SIG-M5 (cell line): ENCODE measurements at places on chromosomes 16 and 17.
A peak's percentile ranks its signal among the peaks of the same experiment; 100 is the strongest.

- no peak for DNase-seq
These were observed 257.9 kb downstream of the SOX9 start for GRCh38 chr17:72378414-72379390.

GRCh38 chr16:1775006-1775845 lies 2.3 kb upstream of the MRPS34 start:
- no peak for DNase-seq

GRCh38 chr17:68441070-68441770 lies 16.1 kb downstream of the WIPI1 start:
- no peak for DNase-seq

DNA sequence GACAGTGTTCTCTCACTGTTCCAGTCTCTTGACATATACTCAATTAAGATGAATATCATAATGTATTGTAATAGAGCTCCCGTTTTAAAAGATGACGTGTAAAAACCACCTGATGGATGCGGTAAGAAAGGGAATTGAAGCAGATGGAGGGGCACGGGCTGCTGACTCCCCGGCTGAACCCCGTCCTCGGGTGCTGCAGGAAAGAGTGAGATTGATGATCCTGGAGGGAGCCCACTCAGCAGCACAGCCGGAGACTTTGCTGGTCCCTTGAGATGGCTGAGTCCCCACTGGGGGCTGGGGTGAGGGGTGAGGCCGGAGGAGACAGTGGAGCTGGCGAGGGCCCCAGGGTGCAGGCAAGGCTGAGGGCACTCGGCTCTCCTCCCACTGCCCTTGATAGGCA lies 217.4 kb downstream of the RPTOR start:
- DNase-seq = no peak

- no peak for DNase-seq
These were observed 5.7 kb downstream of the CFAP119 start for GRCh38 chr16:30755955-30756780.

DNA sequence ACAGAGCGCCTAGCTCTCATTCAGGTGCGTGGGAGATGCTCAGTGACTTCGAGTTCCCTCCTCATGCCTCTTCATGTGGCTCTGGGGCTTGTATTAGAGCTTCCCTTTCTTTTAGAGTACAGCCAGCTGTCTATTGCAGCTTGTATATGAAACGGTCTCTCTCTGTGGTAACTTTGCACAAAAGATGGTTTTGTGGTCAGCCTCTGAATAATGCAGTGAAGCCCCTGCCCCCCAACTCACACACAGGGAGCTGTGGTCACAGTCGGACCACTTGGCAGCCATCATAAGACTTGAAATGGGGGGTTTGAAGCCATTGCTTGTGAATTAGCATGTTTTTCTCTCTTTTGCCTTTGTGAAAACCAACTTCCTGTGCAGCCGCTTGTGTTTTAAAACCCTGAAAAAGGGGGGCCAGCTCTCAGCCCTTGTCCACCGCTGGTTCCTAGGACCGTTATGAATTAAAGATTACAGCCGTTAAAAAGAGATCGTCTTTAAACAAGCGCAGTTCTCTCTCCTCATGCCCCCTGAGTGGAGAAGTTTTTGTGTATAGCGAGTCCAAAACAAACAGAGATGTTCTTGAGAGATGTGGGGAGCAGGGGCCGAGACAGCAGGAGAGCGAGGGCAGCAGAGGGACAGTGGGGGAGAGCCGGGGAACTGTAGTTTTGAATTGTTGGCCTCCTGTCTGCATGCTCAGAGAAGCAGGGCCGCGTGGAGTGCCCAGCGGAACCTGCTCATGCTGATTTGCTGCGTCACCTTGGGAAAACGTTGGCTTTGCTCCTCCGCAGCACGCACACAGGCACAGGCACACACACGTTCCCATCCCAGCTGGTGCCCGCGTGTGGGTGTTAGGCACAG lies 199.0 kb downstream of the MSI2 start:
- DNase-seq = peak; percentile 64

DNA sequence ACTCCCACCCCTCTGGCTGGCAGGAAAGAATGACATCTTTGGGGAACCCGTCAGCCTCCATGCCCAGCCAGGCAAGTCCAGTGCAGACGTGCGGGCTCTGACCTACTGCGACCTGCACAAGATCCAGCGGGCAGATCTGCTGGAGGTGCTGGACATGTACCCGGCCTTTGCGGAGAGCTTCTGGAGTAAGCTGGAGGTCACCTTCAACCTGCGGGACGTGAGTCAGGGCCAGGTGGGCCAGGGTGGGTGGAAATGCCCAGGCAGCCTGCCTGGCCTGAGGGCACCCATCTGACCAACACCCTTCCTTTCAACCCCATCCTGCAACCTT lies 8.1 kb upstream of the DCAF7 start:
- no peak for DNase-seq

DNA sequence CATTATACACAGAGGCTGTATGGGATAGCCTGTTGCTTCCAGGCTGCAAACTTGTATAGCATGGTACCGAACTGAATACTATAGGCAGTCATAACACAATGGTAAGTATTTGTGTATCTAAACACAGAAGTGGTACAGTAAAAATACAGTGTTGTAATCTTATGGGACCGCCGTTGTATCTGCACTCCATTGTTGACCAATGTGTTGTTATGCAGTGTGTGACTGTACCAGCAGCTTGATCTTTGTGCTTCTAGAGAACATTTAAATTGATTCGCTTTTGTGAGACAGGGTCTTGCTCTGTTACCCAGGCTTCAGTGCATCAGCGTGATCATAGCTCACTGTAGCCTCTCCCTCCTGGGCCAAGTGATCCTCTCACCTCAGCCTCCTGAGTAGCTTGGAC lies 31.5 kb downstream of the WWOX start:
- no peak for DNase-seq
